ENCODE measurements at places on chromosomes 7 and 10.

DNA sequence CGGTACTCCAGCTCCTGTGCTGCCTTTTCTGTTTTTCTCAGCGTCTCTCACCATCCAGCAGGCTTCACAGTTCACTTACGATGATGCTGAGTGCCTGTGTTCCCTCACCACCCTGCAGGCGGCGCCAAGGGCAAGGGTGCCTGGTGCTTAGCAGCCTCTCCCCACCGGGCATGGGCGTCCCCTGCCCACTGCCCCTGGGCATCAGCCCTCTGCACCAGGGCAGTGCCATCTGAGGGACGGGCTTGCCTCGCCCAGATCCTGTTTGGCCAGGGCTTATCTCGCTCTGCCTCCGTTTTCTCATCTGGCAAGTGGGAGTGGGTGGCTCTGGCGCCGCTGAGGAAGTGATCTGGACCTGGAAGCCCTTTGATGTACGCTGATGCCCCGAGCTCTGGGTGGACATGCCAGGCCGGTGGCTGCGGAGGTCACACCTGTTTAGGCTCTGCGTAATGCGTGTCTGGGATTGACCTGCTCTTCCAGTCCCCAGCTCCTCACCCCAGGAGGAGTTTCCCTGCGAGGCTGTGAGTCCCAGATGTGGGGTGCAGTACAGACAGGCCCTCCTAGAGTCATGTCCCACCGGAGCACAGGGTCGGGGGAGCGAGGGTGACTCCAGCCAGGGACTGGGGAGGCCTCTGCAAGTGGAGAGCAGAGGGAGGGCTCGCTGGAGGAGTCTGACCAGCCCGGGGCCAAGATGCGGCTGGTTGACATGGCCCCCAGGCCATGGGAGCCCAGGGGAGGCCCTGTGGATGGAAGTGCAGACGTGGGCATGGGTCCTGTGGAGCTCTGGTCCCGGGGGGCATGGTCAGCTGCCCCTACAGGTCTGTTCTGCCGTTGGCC lies 11.8 kb downstream of the TTYH3 start:
- no peak for DNase-seq

GRCh38 chr10:69100136-69100872 lies 12.4 kb downstream of the SRGN start:
- DNase-seq = no peak

DNA sequence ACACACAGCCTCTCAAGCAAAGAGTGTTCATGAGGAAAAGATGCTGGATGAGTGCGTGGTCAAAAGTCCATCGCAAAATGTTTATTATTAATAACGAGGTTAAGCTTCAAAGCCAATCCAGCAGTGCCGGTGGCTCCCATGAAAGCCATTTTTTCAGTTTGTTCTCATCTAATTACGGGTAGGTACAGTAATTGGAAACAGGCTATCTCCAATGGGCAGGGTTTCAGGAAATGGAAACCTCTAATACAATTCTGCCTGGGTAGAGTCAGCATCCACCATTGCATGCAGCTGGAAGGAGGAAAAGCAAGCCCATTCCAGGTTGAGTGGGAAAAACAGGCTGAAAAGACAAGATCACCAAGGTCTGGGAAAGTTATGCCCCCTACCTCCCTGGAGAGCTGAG lies 57.4 kb downstream of the GPAM start:
- no peak for DNase-seq

DNA sequence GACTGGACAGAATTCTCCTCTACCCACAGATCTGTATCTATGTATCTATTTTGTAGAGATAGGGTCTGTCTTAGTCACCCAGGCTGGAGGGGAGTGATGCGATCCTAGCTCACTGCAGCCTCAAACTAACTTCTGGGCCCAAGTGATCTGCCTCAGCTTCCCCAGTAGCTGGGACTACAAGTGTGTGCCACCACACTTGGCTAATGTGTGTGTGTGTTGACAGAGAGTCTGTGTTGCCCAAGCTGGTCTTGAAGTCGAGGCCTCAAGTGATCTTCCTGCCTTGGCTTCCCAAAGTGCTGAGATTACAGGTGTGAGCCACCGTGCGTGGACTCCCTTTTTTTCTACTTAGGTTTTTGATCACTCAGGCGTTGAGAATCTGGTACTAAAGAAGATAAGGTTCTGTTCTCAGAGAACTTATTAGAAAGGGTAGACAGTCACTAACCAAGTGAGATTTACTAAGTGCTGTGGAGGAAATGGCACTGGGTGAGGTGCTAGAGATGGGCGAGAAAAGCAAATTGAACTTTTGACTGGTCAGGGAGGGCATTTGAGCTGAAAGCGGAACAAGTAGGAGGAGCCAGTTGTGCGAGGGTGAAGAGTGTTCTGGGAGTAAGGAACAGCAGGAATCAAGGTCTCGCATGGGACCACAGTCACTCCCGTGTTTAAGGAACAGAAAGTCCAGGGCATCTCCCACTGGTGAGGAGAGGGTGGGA lies 18.0 kb downstream of the NDUFB2 start:
- no peak for DNase-seq

DNA sequence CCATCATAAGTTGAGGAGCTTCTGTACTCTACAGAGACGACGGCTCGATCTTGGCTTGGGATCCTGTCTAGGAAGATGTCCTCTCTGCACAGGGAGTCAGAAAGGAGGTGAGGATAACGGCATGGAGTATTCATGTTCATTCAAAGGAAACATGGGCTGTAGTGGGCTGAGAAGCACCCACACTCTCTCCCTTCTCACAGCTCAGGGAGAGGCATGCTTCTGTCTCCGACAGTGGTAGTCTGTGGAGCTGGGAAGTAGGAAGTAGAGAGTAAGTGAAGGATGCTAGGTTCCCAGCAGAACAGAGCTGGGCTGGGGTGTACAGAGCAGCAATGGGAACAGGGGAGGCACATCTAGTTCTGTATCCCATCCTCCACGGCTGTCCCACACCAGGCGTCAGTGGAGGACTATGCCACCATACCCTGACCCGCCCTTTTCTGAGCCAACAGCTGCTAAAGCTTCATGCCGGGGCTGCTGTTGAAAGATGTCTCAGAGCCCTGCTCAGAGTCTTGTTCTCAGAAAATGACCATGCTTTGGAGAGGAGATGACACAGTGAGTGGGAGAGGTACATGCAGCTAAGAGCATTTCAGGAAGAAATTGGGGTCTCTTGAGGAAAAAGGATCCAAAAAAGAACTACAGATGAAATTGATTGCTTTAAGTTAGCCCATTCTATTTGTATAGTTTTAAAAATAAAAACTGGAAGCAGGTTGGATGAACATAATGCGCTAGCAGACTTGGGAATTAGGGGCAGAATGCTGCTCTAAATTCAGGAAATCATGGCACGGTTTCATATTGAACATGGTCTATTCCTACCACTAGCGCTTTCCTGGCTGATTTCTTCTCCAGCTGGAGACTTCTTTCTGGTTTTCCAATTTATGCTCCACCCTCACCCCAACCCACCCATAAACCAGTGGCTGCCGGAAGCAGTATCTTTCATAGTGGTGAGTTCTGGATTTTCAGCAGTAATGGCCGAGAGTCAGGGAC lies 138.6 kb downstream of the CHN2 start:
- no peak for DNase-seq

DNA sequence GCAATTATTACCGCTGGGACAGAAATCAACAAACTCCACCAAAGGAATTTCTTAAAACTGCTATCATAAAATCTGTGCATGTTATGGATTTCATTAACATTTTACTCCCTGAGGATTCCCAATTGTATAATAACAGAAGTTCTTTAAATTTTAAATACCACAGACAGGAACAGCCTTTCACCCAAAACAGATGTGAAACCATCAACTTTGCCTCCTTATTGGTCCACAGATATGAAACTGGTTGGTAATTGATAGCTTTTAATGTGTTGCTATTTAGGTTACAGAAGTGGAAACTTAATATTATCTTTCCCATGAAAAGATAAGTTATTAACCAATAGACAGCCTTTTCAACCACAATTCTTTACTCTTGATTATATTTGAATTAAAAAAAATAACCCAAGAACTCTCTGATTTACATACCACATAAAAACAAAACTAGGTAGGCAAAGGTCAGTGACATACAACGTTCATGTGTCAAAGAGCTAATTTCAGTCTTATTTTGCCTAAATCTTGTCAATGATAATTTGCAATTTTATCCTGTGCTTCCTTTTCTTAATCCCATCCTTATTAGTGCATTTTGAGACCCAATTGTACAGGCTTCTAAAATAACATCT lies 90.0 kb downstream of the NRP1 start:
- no peak for DNase-seq

GRCh38 chr10:17024461-17024860 lies 105.2 kb downstream of the CUBN start:
- DNase-seq = no peak

- DNase-seq = no peak
Observed at GRCh38 chr7:90225181-90225580, 13.6 kb downstream of the STEAP2 start.

DNA sequence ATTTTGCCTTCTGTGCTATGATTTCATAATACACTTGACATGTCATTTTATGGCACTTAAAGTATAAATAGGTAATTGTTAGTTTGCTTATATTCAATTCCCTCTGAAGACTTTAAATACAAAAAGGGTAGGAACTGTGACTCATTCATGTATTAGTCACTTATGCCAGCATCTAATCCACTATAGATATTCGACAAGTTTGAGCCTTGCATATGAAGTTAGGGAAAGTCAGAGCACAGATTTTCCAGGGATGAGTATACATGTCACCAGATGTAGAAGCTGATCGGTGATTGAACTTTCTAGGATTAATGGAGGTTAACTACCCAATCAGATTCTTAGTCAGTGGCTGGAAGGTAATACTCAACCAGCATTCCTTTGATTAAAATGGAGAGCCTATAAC lies 1321.5 kb downstream of the XPNPEP1 start:
- DNase-seq = no peak

DNA sequence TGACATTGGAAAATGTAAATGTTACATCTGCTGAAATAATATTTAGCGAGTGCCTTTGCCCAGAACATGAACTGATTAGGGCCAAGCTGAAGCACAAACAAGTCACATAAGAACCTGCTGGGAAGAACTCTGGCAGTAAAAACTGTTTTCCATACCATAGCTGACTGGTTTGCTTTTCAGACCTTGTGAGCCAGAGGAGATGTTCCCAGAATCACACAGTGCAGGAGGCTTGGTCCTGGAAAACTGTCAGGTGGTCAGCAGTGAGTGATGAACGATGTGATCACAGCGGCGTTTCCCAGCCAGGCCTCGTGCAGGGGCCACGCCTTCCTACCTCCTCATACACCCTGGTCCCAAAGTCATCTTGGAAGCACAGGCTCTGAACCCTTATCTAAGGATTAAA lies 164.2 kb upstream of the EEPD1 start:
- DNase-seq = no peak

- DNase-seq = no peak
Observed at GRCh38 chr10:80471001-80471400, 16.9 kb downstream of the TSPAN14 start.

DNA sequence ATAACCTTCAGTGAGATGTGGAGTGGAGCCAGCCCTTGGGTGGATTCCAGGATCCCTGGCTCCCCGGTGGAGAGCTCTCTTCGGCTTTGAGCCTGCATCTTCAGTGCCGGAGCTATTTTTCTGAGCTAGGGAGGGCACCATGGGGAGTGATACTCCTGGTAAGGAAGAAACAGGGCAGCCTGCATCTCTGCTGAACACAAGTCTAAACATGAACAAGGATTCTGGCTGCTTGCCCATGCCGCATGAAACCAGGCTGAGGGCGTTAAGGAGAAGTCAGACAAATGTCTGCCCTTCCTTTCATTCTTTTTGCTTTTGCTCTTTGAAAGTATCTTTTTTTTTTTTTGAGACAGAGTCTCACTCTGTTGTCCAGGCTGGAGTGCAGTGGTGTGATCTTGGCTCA lies 60.4 kb downstream of the EVX1 start:
- DNase-seq = no peak

GRCh38 chr10:119406601-119407253 lies 135.8 kb downstream of the RGS10 start:
- no peak for DNase-seq
